ENCODE measurements at places on chromosomes 13 and 19.

- H3K4me3 ChIP-seq: no peak overlapping the region
- no peaks in the 10 kb centered on the region for H3K27me3 ChIP-seq
- no peak for DNase-seq
- no peaks in the 10 kb centered on the region for H3K36me3 ChIP-seq
Measured at GRCh38 chr13:20230913-20231838, 943 bp downstream of the GJB6 start.

GRCh38 chr19:55697069-55697440 lies 22.0 kb downstream of the EPN1 start:
- H3K27me3 ChIP-seq: no peaks in the 10 kb centered on the region
- no peak for DNase-seq
- H3K27ac ChIP-seq: no peak overlapping the region
- H3K4me3 ChIP-seq: no peak overlapping the region

- H3K4me1 ChIP-seq: no peaks in the 10 kb centered on the region
- H3K27ac ChIP-seq: peak overlapping the region; percentile 84
Measured at GRCh38 chr19:58361900-58362271, 665 bp downstream of the ZNF497 start.

DNA sequence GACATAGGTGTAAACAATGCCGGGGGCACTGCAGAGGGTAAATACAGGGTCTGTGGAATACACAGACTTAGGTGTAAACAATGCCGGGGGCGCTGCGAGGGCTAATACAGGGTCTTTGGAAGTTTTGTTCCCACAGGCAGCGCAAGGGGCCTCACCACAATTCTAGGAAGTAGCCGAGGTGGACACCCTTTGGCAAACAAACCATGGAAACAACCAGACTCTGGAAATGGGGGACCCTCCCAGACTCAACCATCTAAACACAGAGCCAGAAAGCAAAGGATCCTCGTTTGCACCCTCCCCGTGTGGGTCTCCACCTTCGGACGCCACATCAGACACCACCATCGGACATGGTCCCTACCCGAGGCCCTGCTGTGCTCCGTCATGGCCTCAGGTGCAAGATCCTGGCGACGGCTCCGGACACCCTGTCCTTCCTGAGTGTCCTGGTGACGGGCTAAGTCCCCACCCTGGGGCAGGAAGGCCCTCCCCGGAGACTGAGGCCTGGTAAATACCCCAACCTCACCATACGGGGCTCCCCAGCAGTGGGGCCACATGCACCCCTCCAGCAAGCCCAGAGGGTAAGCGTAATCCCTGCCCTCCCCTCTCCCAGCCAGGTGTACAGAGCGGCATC lies 16.7 kb upstream of the PLPP2 start:
- no peaks in the 10 kb centered on the region for H3K4me1 ChIP-seq
- no peak for DNase-seq
- H3K36me3 ChIP-seq: peaks cover 12% of the 10 kb centered on the region
- H3K27ac ChIP-seq: no peak overlapping the region
- H3K4me3 ChIP-seq: no peak overlapping the region

DNA sequence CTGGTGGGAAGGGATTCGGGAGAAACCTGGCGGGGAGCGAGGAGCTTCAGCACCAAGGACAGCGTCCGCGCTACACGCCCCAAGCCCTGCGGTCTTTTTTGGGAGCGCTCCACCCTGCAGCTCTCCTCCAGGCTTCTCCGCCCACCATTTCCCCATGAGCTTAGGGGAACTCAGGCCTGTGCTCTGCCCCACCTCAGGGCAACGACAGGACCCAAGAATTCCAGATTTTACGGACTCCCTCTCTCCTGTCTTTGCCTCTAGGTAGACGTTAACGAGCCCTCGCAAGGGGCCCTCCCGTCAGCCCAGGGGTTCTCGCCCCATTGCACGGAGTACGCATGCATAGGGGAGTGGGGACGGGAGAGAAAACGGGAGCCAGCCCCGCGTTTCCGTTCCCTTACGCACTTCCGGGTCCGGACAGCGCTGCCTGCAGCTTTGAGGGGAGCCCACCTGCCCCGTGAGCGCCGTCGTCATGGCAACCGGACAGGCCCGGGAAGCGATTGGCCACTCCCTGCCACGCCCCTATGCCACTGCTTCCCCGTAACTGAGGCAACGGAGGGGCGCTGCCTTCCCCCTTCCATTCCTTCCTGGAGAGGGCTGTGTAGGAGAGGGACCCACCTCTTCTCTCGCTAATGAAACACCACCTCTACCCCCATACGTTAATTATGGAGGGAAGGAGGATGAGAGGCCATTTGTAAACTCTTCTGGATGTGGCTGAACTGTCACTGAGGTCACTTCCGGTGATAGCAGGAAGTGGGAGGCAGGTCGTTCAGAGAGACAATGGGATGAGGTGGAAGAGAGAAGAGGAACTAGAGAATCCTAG lies 20.8 kb downstream of the NOVA2 start:
- H3K27me3 ChIP-seq: no peaks in the 10 kb centered on the region
- no peak overlapping the region for H3K4me3 ChIP-seq
- DNase-seq: peak; percentile 38
- H3K36me3 ChIP-seq: no peaks in the 10 kb centered on the region
- H3K27ac ChIP-seq: no peak overlapping the region

DNA sequence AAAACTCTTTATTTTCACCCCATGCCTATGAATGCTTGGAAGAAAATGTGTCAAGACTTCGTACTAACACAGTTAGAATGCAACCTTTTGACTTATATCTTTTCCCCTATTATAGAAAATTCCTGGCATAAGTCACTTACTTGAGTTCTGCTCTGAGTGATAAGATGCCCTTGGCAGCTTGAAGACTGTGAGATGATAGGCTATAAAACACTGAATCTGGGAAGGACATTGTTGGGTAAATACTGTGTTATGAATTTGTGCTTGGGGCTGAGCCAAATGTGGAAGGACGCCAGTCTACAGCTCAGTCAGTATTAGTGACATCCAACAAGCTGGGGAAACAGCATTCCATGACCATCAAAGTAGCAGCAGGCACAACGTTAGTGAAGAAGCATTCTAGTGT lies 368.0 kb upstream of the SGCG start:
- H3K4me1 ChIP-seq: peaks cover 3% of the 10 kb centered on the region
- no peaks in the 10 kb centered on the region for H3K27me3 ChIP-seq
- H3K27ac ChIP-seq: no peak overlapping the region
- H3K4me3 ChIP-seq: no peak overlapping the region
- no peak for DNase-seq

- no peak overlapping the region for H3K27ac ChIP-seq
- no peaks in the 10 kb centered on the region for H3K27me3 ChIP-seq
- H3K4me3 ChIP-seq: peak overlapping the region; percentile 81
- DNase-seq: no peak
- no peaks in the 10 kb centered on the region for H3K36me3 ChIP-seq
Measured at GRCh38 chr13:26558074-26558805, 757 bp downstream of the WASF3 start.

DNA sequence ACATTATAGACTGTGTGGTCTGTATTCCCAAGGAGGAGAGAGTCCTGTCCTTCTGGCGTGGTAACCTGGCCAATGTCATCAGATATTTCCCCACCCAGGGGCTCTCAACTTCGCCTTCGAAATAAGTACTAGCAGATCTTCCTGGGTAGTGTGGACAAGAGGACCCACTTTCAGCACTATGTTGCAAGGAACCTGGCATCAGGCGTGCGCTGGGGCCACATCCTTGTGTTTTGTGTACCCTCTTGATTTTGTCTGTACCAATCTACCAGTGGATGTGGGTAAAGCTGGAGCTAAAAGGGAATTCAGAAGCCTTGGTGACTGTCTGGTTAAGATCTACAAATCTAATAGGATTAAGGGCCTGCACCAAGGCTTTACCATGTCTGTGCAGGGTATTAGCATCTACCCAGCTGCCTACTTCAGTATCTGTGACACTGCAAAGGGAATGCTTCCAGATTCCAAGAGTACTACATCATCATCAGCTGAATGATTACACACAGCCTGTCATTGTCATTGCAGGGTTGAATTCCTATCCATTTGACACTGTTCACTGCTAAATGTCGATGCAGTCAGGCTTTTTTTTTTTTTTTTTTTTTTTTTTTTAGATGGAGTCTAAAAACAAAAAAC lies 148.0 kb downstream of the PRR20E start:
- H3K27ac ChIP-seq: no peak overlapping the region
- no peaks in the 10 kb centered on the region for H3K27me3 ChIP-seq
- H3K4me1 ChIP-seq: no peaks in the 10 kb centered on the region
- DNase-seq: no peak

DNA sequence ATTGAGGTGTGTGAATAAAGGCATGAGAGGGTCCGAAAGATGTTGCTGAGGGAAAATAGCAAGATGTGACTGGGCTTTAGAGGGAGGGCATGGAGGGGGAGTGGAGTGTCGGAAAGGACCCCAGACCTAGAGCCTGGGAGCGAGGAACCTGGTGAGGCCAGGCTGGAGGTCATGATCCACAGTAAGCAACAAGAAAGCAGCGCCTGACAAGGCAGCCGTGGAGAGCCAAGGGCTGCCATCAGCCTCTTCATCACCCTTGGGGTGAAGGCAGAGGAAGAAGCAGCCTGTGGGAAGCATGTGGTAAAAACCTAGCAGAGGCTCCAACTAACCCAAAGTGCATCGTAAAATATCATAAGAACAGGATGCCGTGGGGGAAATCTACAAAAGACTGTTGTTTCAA lies 162.8 kb upstream of the SOX1 start:
- no peaks in the 10 kb centered on the region for H3K36me3 ChIP-seq
- DNase-seq: no peak
- H3K4me1 ChIP-seq: no peaks in the 10 kb centered on the region
- no peak overlapping the region for H3K4me3 ChIP-seq

GRCh38 chr19:39599116-39599515 lies 3.2 kb upstream of the LGALS13 start:
- no peak for DNase-seq
- no peak overlapping the region for H3K4me3 ChIP-seq
- H3K27me3 ChIP-seq: peaks cover 3% of the 10 kb centered on the region
- no peaks in the 10 kb centered on the region for H3K4me1 ChIP-seq

DNA sequence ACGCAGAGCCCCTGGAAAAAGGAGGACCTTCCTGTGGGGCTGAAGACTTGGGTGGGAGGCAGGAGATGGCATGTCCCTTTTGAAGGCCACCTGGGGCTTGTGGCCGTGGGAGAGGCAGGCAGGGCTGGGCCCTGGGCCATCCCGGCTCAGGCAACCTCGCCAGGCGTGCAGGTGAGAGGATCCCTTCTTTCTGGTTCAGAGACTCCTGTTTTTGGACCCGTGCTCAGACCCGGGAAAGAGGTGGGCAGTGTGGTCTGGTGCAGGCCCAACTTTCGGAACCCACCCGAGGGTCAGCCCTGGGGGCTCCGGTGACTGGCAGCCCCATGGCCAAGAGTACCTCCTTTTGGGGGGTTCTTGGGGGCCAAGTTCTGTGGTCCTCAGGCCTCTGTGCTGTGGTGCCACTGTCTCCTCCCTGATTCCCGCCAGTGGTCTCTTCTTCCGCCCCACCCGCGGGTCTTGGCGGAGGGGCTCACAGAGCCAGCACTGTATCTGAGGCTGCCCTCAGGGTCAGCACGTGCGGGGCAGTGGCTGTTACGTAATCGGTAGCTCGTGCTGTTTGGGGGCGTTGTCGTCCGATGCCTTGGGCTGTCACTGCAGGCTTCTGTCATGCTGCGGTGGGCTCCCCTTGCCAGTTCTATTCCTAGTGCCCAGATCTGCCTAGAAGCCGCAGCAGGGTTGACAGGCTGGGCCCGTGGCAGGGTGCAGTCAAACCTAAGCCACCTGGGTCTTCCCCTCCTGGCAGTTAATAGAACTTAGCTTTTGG lies 42.7 kb downstream of the KDM4B start:
- H3K4me1 ChIP-seq: no peaks in the 10 kb centered on the region
- H3K27ac ChIP-seq: no peak overlapping the region
- no peaks in the 10 kb centered on the region for H3K27me3 ChIP-seq

DNA sequence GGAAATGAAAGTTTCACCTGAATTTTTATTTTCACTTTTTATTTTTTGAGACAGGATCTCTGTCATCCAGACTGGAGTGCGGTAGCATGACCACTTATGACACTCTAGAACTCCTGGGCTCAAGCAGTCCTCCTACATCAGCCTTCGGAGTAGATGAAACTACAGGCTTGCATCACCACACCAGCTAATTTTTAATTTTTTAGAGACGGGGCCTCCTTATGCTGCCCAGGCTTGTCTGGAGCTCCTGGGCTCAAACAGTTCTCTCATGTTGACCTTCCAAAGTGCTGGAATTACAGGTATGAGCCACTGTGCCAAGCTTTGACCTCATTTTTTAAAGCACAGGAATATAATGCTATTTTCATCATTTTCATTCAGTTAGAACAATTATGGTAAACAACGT lies 297.0 kb upstream of the KLHL1 start:
- H3K4me1 ChIP-seq: no peaks in the 10 kb centered on the region
- no peaks in the 10 kb centered on the region for H3K36me3 ChIP-seq
- no peaks in the 10 kb centered on the region for H3K27me3 ChIP-seq
- H3K27ac ChIP-seq: no peak overlapping the region
- H3K4me3 ChIP-seq: no peak overlapping the region
- DNase-seq: no peak

DNA sequence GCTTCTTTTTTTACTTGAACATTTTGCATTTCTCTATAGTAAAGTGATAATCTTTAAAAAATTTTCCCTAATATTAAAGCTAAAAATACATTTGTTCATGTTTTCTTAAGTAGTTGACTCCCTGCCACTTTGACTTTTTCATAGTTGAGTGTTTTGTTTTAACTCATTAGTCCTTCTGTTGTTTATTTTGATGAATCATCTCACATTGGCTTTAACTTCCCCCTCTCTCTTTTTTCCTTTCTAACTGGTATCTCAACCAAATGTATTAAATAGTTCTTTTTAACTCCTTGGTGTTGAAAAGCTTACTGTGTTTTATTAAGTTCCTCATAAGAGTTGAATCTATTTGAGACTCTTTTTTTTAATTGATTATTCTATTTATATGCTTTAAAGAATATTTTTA lies 2.8 kb downstream of the TNFSF13B start:
- H3K36me3 ChIP-seq: no peaks in the 10 kb centered on the region
- H3K27ac ChIP-seq: no peak overlapping the region
- DNase-seq: no peak
- H3K4me3 ChIP-seq: no peak overlapping the region
- H3K27me3 ChIP-seq: no peaks in the 10 kb centered on the region

DNA sequence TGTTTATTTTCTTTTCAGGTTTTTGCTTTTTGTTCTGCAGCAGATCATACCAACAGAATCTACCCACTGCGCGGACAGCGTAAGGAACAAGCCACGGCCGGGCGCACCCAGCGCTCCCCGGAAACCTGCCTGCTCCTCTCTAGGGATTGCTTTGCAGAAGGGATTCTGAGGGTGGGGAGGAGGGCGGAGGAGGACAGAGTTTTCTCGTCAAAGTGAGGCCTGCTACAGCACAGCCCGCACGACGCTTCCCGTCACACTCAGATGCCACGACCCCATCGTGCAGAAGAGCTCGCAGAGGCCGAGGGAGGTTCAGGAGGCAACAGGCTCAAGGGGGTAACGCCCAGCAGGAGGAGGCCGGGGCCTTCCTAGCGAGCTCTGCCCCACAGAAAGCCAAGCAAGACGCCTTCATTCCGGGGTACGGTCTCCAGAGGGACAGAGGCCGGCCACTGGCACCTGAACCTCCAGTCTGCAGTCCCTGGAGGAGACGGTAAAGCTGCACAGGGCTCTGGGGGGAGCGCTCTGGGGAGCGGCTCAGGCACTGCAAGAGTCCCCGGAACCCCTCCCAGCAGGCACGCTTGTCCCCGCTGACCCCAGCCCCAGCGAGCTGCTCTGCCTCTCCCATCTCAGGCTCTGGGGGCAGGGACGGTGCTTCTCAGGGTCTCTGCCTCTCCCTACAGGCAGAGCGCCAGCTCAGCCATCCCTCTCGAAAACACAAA lies 6.9 kb downstream of the REXO1 start:
- peaks cover 13% of the 10 kb centered on the region for H3K4me1 ChIP-seq
- H3K27me3 ChIP-seq: no peaks in the 10 kb centered on the region
- no peaks in the 10 kb centered on the region for H3K36me3 ChIP-seq
- no peak overlapping the region for H3K27ac ChIP-seq
- no peak overlapping the region for H3K4me3 ChIP-seq
- no peak for DNase-seq

Data from pancreas (tissue), 10 donors.